ENCODE measurements at places on chromosomes 2 and 18. TPM values are rescaled to one million over a fixed set of nuclear protein-coding genes. Genes with fewer than 3 reads are reported as not detected.

DNA sequence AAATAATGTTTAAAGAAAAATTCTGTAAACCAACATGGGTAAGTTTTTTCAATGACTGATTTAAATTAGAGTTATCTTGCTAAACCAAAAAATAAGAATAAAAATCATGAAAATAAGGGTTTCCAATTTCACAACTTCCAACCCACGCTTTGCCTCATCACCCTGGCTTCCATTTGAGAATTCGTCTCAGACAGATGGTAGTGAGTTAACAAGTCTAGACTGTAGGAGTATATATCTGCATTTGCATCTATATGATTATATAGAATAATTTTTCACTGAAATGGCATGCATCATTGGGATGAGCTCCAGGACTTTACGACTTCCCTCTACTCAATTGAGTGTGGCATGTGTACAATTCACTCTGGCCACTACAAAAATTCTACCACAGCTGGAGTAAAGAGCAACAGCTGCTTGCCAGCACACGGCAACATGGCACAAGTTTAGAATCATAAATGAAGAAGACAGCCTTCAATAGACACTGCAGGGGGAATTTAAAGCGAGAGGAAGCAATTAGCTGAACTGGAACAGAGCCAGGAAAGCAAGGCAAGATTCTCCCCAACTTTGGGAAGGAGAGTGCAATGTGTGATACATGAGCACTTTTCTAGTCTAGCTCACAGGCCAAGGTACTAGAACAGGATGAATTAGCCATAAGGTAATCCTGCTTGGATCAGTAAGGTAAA lies 1673.5 kb upstream of the CELF4 start:
- DNase-seq, result no peak

GRCh38 chr2:207813221-207813916 lies 43.7 kb upstream of the FZD5 start:
- no peak for DNase-seq

GRCh38 chr2:132681766-132682165 lies 11.8 kb upstream of the LYPD1 start:
- DNase-seq, result no peak

- DNase-seq, result no peak
Measured at GRCh38 chr2:141035846-141036420, 1094.9 kb downstream of the LRP1B start.

GRCh38 chr2:218991674-218992168 lies 1.5 kb downstream of the CRYBA2 start:
- DNase-seq, result no peak

DNA sequence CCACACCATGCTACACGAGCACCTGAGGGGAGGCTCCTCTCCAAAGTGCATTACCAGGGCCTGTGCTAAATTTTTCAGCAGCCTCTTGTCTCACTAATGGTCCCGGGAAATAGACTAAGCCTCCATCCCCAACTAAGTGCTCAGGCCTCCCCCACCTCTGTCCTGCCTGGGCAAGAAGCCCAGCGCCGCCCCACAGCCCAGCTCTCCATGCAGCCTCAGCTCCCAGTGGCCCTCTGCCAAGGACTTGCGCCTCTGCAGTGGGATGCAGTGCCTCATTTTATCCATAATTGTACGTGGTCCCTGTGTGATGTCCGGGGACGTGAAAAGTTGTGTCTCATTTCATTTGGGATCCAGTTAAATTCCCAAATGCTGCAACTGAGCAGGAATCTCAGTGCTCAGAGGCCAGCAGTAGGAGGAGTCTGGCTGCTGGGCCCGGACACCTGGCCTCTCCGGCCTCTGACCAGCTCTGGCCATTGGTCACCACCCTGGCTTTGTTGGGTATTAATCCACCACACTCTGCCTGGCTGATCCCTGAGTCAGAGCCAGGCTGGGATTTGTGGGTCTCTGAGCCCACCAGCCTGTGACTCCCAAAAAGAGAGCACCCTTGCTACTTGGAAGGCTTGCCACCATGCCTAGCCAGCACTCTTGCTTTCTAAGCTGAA lies 11.4 kb upstream of the STEAP3 start:
- DNase-seq, result no peak

DNA sequence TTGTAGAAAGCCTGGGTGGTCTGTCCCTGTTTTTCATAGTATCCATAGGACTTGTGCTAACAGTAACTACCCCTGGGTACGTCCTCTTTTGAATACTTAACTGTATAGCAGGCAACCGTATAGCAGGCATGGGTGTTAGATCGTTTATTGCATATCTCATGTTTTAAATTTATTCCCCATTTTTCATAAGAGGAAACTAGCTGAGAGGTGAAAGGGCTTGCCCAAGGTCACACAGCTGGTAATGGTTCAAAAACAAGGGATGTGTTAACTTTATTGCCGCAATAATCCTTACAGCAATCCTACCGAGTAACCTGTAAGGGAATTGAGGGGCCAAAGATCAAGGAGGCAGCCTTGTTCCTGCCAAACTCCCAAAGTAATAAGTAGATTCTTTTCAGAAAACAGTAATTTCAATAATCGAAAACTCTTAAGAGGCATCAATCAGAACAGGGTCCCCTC lies 990 bp upstream of the MGAT4A start:
- no peak for DNase-seq

DNA sequence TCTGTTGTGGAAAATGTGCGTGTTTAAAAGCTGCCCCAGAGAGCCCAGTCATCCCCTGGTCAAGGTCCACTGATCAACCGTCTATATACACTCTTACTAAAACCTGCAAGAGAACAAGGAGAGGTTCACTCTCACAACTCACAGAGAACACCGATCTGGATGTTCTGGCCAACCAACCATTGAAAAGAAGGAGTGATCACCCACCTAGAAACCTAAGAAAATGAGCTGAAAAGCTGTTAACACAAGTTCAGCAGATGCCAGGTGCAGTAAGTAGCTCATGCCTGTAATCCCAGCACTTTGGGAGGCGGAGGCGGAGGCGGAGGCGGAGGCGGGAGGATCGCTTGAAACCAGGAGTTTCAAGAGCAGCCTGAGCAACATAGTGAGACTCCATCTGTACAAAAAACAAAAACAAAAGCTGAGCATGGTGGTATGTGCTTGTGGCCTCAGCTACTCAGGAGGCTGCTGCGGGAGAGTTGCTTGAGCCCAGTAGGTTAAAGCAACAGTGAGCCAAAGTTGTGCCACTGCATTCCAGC lies 14.5 kb downstream of the ATG16L1 start:
- no peak for DNase-seq

GRCh38 chr2:33116799-33117198 lies 170.0 kb downstream of the LTBP1 start:
- DNase-seq, result no peak

DNA sequence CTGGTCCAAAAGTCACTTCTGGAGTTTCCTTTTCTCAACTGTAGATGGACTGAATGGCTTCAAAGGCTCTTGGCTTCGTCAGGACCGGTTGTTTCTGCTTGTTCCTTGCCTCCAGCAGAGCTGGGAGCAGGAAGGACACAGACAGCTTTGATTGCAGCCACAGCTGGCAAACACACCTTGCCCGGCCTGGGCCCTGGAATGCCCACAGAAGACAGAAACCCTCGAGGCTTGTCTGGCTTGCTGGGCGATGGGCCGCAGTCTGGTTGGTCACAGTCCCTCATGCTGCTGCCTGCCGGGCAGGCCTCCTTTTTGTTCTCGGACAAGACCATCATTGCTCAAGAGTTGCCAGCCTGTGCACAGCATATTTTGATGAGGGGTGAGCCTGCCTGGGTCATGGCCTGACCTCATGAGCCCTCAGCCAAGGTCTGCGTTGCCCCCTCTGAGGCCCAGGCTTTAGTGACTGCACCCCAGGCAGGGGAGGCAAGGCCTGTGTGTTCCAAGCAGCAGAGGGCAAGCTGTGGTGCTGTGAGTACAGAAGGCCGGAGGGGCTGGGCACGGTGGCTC lies 37.8 kb downstream of the ATP6V1C2 start:
- DNase-seq, result no peak

DNA sequence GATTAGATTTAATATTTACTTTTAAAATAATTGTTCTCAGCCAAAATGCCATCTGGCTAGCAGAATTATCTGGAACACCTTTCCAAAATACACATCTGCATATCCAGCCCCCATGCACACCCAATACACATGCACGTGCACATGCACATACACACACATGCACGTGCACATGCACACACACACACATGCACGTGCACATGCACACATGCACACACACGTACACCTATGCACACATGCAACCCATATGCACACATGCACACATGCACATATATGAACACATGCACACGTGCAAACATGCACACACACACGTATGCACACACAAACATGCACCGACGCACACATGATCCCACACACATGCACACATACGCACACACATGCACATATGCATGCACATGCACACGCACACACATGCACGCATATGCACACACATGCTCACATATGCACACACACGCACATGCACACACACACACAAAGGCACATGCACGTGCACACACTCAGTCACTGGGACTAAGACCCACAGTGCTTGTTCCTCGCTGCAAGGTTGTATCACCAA lies 53.5 kb downstream of the COPS8 start:
- no peak for DNase-seq

DNA sequence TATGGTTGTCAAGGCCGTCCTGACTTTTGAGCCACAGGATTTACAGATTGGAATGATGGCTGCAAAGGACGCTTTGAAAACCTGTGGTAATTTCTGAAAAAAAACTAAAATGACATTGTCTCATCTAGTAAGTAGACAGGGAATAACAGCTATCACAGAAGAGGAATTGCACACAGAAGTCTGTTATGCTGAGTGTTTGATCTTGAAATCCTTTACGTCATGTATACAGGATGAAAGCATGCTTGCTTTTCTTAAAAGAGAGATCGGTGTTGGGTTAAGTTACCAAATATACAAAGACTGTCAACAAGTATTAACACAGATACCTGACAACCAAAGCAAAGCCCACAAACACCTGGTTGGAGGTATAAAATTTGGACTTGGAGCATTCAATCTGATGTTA lies 12.6 kb upstream of the SRSF7 start:
- no peak for DNase-seq

- DNase-seq, result no peak
Measured at GRCh38 chr2:177326005-177326404, 61.5 kb upstream of the NFE2L2 start.

DNA sequence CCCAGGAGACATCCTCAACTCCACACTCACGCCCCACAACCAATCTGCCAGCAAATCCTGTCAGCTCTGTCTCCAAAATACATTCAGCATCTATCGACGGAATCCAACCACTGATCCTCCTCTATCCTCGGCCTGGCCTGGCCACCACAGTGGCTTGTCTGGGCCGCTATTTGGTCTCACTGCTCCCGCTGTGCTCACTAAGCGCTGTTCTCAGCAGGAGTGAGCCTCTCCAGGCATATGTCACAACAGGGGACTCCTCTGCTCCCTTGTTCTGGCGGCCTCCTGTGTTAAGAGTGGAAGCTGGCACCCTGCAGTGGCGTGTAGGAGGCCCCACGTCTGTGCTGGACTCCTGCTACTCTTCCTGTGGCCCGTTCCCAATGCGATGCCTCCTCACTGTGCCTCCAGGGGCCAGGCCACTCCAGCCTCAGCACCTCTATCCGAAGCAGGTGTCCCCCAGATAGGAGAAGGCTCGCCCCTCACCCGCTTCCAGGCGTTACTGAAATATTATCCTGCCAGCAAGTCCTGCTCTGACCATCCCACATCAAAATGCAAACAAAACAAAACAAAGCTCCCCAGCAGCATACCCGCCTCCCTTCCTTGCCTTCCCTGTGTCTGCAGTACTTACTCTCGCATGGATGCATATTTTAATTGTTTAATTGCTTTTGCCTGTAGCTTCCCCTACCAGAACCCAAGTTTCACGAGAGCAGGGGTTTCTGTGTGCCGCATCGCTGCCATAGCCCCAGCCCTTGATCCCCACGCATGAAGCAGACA lies 39.9 kb downstream of the CENPO start:
- no peak for DNase-seq

DNA sequence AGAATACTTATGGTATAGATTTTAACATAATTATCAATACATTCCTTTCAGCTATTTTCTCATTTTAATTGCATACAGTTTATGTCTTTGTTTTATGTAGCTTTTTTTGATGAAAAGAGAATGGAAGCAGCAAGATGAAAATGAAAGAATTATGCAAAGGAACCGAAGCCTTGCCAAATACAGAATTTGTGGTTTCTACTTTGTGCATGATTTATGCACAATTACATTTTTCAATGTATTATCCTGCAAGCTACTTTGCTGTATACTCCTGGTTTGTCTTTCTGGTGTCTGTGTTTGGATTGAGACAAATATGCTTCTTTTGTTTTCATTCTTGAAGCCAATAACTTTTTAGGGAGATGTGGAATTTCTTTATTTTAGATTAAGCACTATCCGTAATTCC lies 1642.6 kb upstream of the CELF4 start:
- no peak for DNase-seq

GRCh38 chr2:28754321-28754720 lies 2.7 kb downstream of the PPP1CB start:
- no peak for DNase-seq

Gene RAD51AP2
- total RNA-seq, result not detected

Gene VWC2L
- total RNA-seq, result not detected

Gene SPATA3
- total RNA-seq, result not detected

Gene PIK3C3
- 50.5 TPM for total RNA-seq

Gene GCG
- total RNA-seq, result not detected

Gene IL36RN
- not detected for total RNA-seq

Gene INHBB
- 24.3 TPM for total RNA-seq

All from tibial nerve (tissue), 4 donors.